ENCODE measurements at places on chromosomes 1 and 21.

DNA sequence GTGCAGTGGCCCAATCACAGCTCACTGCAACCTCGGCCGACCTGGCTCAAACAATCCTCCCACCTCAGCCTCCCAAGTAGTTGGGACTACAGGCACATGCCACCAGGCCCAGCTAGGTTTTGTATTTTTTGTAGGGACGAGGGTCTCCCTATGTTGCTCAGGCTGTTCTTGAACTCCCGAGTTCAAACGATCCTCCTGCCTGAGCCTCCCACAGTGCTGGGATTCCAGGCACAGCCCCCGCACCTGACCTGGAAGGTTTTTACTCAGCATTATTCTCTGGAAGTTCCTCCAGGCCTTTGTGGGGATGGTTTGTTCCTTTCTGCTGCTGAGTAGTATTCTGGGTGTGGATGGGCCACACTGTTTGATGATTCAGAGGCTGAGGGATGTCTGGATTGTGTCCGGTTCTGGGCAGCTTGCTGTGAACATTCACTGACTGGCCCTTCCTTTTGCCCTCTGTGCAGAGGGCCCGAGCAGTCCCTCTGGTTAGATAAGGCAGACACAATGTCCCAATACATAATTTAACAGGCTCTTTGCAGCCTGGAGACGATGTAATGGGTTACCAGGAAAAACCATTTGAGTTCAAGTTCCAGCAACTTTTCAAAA is 6.0 kb upstream of the TRAPPC10 start:
- DNase-seq, result no peak

GRCh38 chr1:232355162-232356006 is 274.5 kb downstream of the SIPA1L2 start:
- no peak for DNase-seq

DNA sequence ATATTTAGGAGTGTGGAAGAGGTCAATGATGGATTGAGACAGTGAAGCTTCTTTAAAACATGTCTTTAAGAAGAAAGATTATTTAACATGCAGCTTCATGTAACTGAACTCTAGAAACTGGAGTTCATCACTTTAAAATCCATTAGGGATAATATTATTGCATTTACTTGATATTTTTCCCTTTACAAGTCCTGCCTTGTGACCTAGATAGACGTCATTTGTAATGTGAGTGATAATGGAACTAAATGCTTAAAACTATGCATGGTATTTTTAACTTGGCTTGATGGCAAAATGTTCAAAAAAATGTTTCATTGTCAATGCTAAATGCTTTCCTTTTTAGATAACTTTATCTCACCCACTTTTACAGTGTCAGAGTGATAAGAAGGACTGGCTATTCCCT is 723.7 kb downstream of the RWDD3 start:
- DNase-seq, result no peak

- no peak for DNase-seq
These were observed 238.2 kb downstream of the PTPRU start for GRCh38 chr1:29474274-29475244.

- DNase-seq, result no peak
These were observed 58.1 kb downstream of the LHX4 start for GRCh38 chr1:180287988-180288705.

DNA sequence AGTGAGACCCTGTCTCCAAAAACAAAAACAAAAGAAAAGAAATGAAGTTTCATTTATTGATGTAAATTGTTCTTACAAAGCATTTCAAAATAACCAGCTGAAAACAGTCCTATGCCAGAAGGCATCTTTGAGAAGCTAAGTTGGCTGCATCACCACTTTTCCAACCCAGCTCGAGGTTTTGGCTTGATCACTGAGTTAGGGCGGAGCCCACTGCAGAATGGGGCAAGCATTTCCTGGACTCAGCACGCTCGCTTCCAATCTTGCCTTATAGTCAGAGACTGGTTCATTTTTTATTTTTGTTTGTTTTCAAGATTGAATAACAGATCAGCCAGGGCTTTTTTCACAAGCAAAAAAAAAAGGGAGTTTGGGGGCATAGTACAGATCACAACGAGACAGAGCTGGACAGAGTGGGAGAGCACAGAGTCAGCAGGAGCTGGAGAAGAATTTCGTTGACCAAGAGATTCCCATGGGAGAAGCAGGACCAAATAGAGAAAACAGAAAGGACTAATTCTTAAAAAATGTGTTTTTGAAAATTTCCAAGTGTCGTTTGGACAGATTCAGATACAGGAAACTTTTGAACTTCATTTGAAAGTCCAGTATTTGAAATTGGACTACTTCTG is 23.5 kb upstream of the COL6A1 start:
- no peak for DNase-seq

DNA sequence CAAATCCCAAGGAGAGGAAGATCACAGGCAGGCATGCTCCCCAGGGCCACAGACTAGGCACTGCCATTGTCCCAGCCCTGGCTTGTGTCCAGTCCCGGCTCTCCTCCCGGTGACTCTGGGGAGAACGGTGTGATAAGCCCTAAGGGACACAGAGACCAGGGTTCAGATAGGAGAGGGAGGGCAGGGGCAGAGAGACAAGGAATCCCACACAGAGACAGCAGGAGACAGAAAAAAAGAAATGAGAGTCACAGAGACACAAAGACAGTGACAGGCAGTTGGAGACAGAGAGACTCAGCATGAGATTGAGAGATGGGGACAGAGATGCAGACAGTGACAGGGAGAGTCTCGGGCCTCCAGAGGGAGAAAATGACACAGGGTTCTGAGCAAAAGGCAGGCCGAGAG is 361 bp downstream of the INSRR start:
- DNase-seq, result no peak

- peak; percentile 4 for DNase-seq
These were observed 6.4 kb upstream of the GBP5 start for GRCh38 chr1:89279011-89279466.

DNA sequence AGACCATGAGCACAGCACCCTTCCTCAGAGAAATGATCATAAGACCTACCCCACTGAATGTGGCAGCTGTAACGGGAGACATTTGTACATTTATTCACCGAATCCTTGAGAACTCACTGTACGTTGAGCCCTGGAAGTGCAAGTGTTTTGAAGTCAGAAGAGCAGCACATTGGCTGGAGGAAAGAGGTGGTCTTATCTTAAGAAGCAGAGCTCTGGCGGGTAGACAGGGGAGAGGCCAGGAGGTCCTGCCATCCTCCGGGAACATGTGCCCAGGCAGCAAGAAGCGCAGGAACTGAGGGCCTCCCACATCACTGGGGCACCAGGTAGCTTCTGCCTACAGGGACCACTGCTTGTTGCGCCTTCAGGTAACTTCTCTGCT is 169.2 kb upstream of the IRF2BP2 start:
- no peak for DNase-seq

DNA sequence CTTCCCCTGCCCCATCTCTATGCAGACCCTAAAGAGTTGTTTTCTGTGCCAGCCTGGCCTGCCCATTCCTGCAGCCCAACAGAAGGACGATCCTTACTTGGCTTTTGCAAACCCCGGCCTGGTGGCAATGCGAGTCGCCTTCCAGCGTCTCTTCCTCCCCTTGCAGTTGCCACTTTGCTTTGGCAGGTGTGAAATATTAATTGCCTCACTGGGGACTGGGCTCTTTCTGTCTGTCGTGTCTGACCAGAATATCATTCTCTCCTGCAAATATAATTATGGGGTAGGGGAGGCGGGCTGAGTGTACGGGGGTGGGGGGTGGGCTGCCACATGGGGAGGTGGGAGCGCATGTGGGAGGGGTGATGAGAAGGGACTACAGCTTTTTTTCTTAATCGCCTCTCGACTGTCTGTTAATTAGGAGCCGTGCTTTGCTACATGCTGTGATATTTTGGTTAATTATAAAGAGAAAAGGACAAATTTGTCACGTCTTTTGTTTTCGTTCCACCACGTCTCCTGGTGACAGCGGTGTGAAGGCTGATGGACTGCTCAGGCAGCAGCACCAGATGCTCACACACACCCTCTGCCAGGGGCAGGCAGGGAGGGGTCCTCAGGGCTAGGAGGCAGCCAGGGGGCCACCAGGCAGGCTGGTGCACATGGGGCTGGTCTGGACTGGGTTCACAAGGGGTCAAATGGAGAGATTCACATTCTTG is 80.1 kb upstream of the CD34 start:
- no peak for DNase-seq

DNA sequence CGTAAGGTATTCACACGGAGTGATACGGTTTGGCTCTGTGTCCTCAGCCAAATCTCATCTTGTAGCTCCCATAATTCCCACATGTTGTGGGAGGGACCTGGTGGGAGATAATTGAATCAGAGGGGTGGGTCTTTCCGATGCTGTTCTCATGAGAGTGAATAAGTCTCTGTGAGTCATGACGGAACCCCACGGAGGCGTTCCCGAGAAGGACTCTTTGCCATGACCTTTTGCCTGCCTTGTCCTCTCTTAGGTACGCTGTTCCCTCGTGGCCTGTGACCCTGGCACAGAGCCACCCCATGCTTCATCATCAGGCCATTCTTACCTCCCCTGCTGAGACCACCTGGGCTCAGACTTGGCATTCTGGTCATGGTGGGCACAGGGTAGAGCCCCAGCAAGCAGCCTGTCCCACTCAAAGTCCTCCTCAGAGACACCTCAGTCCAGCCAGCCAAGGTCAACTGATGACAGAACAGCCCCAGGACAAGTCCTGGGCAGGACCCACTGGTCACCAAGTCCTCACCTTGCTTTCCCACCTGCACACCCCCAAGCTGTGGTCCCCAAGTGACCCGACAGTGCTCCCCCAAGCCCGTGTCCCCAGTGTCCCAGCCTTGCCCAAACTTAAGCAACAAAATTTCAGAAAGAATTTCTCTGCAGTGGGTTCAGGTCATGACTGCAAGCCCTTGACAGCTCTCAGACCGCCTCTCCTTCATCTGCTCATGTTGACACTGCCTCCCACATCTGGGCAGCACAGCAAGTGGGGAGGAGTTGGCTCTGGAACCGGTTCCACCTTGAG is 158.4 kb downstream of the ACTL8 start:
- DNase-seq, result no peak

GRCh38 chr1:85001742-85002141 is 4.8 kb upstream of the MCOLN2 start:
- no peak for DNase-seq

GRCh38 chr1:43934101-43934985 is 742 bp downstream of the ARTN start:
- no peak for DNase-seq

- no peak for DNase-seq
These were observed 48.1 kb upstream of the ENAH start for GRCh38 chr1:225700889-225701465.

- DNase-seq, result no peak
These were observed 156.3 kb upstream of the C1orf174 start for GRCh38 chr1:4056422-4056821.

DNA sequence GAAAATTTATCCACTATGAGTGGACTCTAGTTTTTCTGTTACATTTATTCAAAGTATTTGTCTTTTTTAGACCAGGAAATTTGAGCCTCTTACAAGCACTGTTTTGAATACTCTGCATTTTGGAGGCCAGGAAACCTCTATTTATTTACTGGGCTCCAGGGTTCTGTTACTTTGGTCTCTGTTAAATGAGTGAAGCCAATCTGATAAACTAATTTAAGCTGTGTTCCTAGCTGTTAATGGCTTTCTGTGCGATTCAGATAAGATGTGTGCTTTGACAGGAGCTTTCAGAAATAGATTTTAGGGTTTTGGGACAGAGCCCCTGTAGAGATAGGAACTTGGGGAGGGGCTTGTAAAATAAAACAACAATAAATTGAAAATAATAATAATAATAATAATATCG is 23.9 kb downstream of the ACKR1 start:
- no peak for DNase-seq

DNA sequence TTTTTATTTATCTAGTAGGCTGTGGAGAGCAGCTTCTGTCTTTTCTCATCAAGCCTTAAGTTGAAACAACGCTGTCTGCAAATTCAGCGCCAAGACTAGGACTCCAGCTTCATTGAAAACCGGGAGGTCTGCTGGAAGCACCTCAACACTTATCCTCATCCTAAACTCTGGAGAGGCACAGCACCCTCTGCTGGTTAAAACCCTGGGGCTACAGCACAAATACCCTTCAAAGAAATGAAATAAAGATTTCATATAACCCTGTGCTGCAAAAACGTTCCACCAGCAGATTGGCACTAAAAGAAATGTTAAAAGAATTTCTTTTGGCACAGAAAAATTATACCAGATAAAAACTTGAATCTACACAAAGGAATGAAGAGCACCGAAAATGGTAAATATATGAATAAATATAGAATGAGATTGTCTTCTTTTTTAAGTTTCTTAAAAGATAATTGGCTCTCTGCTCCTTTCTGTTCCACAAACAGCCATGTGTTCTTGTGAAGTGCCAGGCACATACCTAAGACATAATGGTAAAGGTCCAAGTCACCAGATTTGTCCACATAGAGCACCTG is 227.7 kb upstream of the SAMSN1 start:
- DNase-seq, result no peak

- DNase-seq, result no peak
These were observed 1082.4 kb upstream of the B3GALT2 start for GRCh38 chr1:194268839-194269238.

- DNase-seq, result no peak
These were observed 14.7 kb downstream of the INTS3 start for GRCh38 chr1:153742411-153743142.

- DNase-seq, result no peak
These were observed 26.1 kb upstream of the SDC3 start for GRCh38 chr1:30934613-30935012.

GRCh38 chr1:244732851-244733450 is 80.0 kb downstream of the DESI2 start:
- DNase-seq, result no peak

Measured in NCI-H524 treated with DMSO at 0.1 percent for 48 hours (cell line).